Retina (tissue), 1 donor: ENCODE measurements at places on chromosomes 7 and 10.
A peak's percentile ranks its signal among the peaks of the same experiment; 100 is the strongest.

GRCh38 chr10:123809632-123810031 is 82.0 kb downstream of the CPXM2 start:
- DNase-seq, result no peak

GRCh38 chr7:39908973-39909372 is 41.1 kb upstream of the CDK13 start:
- no peak for DNase-seq

- DNase-seq, result no peak
These were observed 25.6 kb downstream of the VSTM4 start for GRCh38 chr10:49089557-49090188.

DNA sequence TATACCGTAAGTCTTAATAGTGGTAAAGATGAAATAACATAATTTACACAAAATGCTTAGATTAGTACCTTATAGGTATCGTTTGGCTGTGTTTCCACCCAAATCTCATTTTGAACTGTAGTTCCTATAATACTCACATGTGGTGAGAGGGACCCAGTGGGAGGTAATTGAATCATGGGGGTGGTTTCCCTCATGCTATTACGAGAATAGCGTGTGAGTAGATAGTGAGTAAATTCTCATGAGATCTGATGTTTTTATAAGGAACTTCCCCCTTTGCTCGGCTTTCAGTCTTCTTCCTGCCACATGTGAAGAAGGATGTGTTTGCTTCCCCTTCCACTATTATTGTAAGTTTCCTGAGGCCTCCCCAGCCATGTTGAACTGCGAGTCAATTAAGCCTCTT is 426.3 kb upstream of the POT1 start:
- DNase-seq, result no peak

DNA sequence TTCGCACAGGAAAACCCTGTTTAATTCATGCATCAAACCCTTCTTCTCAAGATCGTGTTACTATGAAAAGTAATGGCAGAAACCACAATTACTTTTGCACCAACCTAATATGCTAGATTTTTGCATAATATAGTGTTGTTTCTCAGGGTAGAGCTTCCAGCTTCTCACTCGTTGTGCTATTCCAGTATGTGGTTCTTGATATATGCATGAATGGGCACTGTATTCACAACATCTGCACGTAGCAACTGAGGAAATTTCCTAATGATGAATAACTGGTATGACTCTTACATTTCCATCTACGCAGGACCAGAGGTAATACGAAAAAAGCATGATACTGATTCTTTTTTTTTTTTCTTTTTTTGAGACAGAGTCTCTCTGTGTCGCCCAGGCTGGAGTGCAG is 326.6 kb upstream of the GALNT17 start:
- no peak for DNase-seq

- DNase-seq, result no peak
These were observed 61.8 kb downstream of the LRRC17 start for GRCh38 chr7:102974366-102975236.

DNA sequence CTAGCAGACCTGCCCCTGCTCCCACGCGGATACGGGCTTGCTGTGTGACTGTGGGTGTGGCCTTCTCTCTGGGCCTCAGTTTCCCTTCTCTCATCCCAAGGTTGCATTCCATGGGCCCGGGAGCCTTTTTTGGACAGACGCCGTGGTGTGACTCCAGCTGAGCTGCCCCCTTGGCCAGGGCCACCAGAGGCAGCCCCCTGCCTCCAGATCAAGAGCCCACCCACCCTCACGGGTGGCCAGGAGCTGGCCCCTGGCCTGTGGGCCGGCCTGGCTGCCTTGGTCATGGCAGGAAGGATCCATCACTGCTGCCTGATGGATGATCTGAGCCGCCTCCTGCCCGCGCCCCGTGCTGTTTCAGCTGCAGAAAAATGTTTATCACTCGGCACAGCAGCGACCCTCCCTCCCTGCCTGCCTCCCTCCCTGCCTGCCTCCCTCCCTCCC is 27.8 kb upstream of the ELFN1 start:
- DNase-seq, result no peak

- DNase-seq, result no peak
These were observed 48.9 kb downstream of the FHIP2A start for GRCh38 chr10:114870486-114870885.

DNA sequence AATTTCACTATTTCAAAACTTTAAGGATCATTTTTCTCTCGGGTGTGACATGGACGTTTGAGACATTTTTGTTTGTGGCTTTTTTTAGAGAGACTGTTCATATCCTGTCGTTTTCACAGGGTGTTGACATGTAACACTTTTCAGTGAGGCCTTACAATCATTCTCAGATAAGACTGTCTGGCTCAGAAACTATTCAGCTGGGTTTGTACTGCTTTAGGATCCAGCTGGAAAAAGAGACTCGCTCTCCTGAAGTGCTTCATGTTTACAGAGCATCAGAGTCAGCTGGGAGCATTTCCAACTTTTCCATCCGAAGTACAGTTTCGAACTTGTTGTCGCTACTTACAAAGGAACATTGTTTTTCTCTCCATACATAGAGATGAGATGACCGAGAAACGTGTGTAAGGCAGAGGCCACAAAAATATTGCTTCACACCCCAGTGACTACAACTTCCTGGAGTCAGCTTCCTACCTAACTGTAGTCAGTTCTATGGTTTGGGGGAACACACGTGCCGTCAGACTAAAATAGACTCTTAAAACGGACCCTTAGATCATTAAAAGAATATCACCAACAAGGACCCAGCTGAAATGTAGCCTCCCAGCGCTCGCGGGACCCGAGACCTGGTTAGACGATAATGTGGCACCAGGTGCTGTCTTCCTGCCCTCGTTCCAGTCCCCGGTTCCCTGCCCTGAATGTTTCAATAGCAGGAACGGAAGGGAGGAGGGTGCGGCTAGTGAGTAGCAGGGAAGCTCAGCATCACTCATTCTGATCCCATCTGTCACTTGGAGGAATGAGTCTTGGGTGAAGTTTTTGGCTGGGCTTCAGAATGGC is 78.0 kb downstream of the MKI67 start:
- DNase-seq, result no peak

- DNase-seq, result no peak
These were observed 707.8 kb downstream of the XPNPEP1 start for GRCh38 chr10:109215291-109216075.

GRCh38 chr7:40996233-40996677 is 706.6 kb downstream of the INHBA start:
- no peak for DNase-seq

DNA sequence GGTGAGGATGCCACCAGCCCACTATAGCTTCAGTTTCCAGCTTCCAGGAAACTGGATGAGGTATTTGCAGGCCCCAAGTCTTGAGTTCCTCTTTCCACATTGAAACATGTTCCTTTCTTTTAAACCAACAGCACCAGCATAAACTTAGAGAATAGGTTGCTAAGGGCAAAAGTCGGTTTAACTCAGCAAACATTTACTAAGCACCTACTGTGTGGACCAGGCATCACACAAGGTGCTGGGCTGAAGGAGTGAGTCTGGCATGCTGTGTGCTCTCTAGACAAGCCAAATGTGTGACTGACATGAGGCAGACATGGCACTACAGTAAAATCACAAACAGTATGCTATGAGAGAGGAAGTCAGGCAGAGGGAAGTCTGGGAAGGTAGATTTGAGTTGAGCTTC is 11.0 kb upstream of the RASSF4 start:
- DNase-seq, result no peak

GRCh38 chr10:72254813-72255568 is 18.7 kb upstream of the DDIT4 start:
- DNase-seq, result peak; percentile 86

- DNase-seq, result no peak
These were observed 247.8 kb upstream of the IGFBP3 start for GRCh38 chr7:46168671-46169383.

- no peak for DNase-seq
These were observed 10.5 kb downstream of the PLXDC2 start for GRCh38 chr10:19826712-19827111.

- DNase-seq, result no peak
These were observed 345.6 kb downstream of the MDFIC start for GRCh38 chr7:115267503-115267902.

GRCh38 chr10:29240986-29241660 is 47.7 kb upstream of the LYZL1 start:
- DNase-seq, result no peak

- no peak for DNase-seq
These were observed 441.8 kb upstream of the AKR1E2 start for GRCh38 chr10:4384245-4384644.

GRCh38 chr10:80588546-80588945 is 50.8 kb downstream of the SH2D4B start:
- DNase-seq, result no peak

- DNase-seq, result no peak
These were observed 195.6 kb downstream of the CUX1 start for GRCh38 chr7:102012941-102013461.

DNA sequence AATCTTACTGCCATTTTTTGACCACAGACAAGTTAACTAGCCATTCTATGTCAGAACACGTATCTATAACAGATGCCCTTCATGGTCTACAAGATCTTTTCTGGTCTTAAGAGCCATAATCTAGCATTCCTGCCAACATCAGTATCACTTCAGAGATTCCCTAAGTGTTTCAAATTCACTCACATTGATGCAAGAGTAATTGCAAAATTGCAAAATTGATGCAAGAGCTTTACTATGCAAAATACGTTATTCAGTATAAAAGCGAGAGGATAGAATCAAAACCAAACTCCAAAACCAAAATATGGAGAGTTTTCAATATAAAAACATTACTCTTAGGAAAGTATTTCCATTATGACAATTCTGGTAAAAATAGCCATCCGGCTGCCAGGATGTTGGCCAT is 38.1 kb upstream of the PPP1R17 start:
- DNase-seq, result no peak

DNA sequence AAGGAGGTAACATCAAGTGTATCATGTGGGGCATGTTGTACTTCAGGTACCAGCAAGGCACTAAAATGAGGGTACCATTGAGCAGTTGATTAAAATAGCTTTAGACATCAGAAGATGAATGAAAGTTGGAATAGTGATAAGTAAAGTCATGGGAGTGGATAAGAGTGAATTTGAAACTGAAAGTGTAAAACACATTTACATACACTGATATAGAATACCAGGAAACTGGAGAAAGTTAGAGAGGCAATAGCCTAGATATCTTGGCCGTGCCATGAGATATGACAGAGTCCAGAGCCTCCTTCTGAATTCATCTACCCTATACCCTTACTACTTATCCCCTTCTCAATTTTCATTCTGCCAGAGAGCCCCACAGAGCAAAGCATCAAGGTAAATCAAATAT is 76.6 kb downstream of the GRM3 start:
- DNase-seq, result no peak

DNA sequence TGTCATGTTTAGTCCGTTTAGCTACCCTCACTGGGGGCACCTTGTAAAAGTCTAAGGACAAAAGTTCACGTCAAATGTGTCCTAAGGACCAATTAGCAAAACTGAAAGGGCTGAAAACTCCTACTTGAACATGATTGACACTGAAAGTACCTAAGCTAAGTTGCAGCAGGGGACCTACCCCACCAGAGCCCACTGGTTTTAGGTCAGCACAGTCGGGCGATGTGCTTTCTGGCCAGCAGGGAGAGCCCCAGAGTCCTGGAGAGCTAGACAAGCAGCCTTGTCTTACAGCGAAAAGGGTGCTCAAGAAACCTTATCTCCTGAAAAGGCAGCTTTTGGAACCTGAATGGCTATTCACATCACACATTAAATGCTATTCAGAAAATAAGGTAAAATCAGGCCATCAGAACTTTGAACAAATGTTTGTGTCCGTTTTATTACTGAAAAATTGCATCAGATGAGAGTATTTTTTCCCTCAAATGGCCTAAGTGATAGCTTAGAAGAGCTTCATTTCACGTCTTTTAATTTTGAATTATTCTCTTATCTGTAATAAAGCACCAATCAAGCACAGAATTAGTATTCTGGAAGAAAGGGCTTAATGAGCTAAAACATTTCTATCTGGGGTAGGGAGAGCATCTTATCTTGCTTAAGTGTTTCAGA is 52.2 kb upstream of the MKI67 start:
- peak; percentile 20 for DNase-seq

DNA sequence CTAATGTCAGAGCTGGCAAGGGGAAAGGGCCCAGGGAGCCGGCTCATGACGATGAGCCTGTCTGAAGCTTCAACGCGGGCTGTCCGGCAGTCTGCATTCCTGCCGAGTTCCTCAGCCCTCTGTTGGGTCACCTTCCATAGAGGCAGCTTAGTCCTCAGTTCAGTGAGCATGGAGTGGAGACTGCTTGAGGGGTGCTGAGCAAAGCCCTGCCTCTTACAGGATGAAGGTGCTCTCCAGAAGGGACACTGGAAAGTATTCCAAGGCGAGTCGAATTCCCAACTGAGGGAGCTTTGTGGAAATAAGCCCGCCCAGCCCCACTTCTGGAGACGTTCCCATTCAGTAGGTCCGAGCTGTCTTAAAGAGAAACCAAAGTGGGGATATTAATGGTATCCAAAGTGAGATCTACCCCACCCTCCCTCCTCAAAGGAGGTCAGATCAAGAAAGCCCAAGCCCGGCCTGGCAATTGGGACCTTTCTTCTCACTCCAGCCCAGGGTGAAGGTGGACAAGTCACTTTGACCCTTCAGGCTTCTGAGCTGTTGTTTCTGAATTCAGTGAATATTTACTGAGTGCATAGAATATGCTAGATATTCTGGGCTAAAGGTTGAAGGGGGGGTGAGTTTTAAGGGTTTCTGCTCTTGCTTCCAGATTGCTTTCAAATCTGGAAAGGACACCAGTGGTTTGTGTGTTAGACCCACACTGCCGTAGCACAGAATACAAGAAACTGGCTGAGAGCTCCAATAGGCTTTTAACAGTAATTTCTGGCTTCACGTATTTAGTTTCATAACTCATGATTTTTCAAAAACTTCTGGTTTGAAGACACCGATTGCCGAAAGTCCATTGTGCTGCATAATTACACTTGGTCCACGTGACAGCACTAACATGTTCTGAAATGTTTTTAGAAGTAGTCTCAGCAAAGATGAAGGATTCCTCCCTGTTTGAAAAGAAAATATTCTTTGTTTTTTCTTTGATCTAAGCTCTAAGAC is 3.5 kb downstream of the EGFR start:
- DNase-seq, result no peak

GRCh38 chr10:60291344-60291930 is 98.2 kb downstream of the ANK3 start:
- no peak for DNase-seq

GRCh38 chr7:100612730-100613390 is 520 bp downstream of the MOSPD3 start:
- no peak for DNase-seq

GRCh38 chr7:120865191-120865981 is 7.4 kb upstream of the TSPAN12 start:
- DNase-seq, result no peak
